ENCODE measurements at places on chromosomes 3 and 15.

GRCh38 chr15:48411971-48412591, 80.9 kb downstream of the DUT start:
- no peak overlapping the region for H3K4me3 ChIP-seq
- no peaks in the 10 kb centered on the region for H3K36me3 ChIP-seq
- H3K27me3 ChIP-seq: peaks cover 37% of the 10 kb centered on the region
- DNase-seq: no peak
- H3K4me1 ChIP-seq: no peaks in the 10 kb centered on the region

DNA sequence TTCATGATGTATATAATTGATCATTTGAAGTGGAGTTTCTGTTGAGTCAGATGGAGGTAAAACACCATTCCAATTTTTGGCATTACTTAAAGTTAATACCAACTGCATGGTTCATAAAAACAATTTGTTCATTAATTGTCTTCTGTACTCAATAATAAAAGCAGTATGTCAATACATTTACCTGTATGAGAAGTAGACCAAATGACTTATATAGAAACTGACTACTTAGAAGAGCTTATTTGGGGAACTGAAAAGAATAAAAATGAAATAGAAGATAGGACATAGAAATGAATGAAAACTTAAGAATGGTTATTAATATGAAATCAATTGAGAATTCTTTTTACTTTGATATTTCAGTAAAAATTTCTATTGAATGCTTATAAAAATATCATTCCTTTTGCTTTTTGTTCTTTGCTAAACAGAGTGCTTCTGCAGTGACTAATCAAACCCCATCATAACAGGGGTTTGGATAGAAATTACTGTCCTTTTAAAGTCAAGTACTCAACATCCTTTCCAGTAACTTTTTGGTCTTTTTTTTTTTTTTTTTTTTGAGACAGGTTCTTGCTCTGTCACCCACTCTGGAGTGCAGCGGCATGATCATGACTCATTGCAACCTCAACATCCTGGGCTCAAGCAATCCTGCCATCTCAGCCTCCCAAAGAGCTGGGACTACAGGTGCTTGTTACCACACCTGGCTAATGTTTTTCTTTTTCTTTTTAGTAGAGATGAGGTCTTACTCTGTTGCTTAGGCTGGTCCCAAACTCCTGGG, 6.5 kb upstream of the CRYBG3 start:
- peaks cover 10% of the 10 kb centered on the region for H3K27me3 ChIP-seq
- no peaks in the 10 kb centered on the region for H3K36me3 ChIP-seq
- no peaks in the 10 kb centered on the region for H3K4me1 ChIP-seq

- no peak for DNase-seq
- H3K36me3 ChIP-seq: no peaks in the 10 kb centered on the region
- no peak overlapping the region for H3K27ac ChIP-seq
- H3K27me3 ChIP-seq: peaks cover 62% of the 10 kb centered on the region
- H3K4me1 ChIP-seq: no peaks in the 10 kb centered on the region
- H3K4me3 ChIP-seq: no peak overlapping the region
Observed at GRCh38 chr3:100641471-100642032, 32.2 kb downstream of the ADGRG7 start.

DNA sequence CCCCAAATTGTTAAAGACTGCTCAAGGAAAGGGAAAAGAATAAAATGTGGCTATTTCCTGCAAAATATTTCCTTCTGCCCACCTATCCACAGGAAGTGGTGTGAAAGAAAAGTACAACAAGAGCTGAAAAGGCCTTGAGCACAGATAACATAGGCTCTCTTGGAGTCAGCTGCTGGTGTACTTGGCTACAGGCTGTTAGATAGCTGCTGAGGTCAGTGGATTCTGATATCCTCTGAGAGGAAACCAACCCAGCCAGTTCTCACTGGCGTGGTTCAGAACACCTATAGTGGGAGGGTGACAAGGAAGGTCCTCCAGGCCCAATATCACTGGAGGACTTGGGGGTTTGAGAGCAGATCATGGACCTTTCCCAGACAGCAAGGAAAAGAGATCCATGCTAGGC, 124.4 kb upstream of the GAP43 start:
- DNase-seq: no peak
- H3K4me1 ChIP-seq: no peaks in the 10 kb centered on the region
- no peak overlapping the region for H3K4me3 ChIP-seq

GRCh38 chr15:31275331-31276262, 51.0 kb upstream of the KLF13 start:
- H3K27ac ChIP-seq: no peak overlapping the region
- peaks cover 4% of the 10 kb centered on the region for H3K36me3 ChIP-seq
- H3K27me3 ChIP-seq: no peaks in the 10 kb centered on the region
- peaks cover 14% of the 10 kb centered on the region for H3K4me1 ChIP-seq
